ENCODE measurements at places on chromosomes 6 and 20.

- DNase-seq, result no peak
Observed at GRCh38 chr6:48610846-48611245, 499.8 kb upstream of the PTCHD4 start.

- DNase-seq, result no peak
Observed at GRCh38 chr6:109808837-109809236, 117.7 kb downstream of the FIG4 start.

DNA sequence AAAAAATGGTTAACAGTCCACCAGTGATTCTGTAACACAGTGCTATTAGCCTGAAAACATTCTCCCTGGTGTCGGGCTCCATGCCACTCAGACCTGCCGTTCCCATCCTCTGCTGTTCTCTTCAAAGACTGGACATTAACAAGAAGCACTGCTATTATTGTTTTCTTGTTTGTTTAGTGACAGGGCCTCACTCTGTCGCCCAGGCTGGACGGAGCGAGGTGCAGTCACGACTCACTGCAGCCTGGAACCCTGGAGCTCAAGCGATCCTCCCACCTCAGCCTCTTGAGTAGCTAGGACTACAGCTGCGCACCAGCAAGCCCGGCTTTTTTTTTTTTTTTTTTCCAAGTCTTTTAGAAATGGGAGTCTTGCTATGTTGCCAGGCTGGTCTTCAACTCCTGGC lies 9.6 kb downstream of the RMND1 start:
- no peak for DNase-seq

GRCh38 chr6:89818977-89819335 lies 638 bp downstream of the MDN1 start:
- DNase-seq, result peak; percentile 23

- DNase-seq, result no peak
Observed at GRCh38 chr6:35014786-35015185, 125.7 kb downstream of the ANKS1A start.

- no peak for DNase-seq
Observed at GRCh38 chr20:54127855-54128574, 45.8 kb downstream of the CYP24A1 start.

- peak; percentile 38 for DNase-seq
Observed at GRCh38 chr6:149723771-149724417, 6.0 kb upstream of the LATS1 start.

DNA sequence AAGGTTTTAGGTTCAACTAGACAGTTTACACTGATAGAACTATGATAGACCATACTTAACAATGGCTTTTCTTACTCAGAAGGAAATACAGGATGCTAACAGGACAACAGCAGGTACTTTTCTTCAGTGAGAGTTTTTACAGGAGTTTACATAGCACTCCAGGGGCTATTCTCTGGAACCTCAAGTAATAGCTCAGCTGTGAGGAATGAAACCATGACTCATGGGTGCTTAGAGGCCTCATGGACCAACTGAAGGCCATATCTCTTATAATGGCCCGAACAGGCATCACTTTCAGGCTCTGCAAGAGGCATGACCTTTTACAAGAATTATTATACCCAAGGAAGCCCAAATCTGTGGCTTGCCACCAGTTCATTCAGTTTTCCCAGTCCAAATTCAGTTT lies 31.8 kb downstream of the TREML1 start:
- no peak for DNase-seq

GRCh38 chr20:16115911-16116552 lies 457.2 kb downstream of the KIF16B start:
- DNase-seq, result no peak

GRCh38 chr20:4951299-4951698 lies 50.0 kb downstream of the SLC23A2 start:
- no peak for DNase-seq

GRCh38 chr6:6714953-6715352 lies 126.4 kb downstream of the LY86 start:
- no peak for DNase-seq

DNA sequence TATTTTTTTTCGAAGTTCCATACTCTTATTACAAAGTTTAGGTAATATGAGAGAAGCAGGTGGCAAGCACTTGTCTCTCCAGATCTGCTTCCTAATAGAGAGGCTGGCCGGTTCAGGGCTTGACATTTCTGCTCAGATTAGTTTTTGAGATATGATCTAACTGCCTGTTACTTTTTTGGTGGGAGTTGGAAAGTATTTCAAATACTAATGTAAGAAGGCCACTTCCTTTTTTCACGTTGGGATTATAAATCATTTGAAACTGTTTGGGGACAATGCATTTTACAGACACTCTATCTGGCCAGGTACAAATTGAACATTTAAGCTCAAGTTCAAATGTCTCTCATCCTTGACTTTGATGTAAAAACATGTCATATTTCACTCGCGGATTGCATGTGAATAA lies 222.1 kb upstream of the SULF2 start:
- DNase-seq, result no peak

GRCh38 chr20:39916236-39916765 lies 772.7 kb downstream of the MAFB start:
- no peak for DNase-seq

GRCh38 chr20:61640131-61640870 lies 388.2 kb downstream of the CDH4 start:
- DNase-seq, result no peak

GRCh38 chr20:45218124-45218523 lies 3.0 kb upstream of the SEMG2 start:
- DNase-seq, result no peak

- DNase-seq, result no peak
Observed at GRCh38 chr6:163324688-163325389, 89.7 kb upstream of the QKI start.

DNA sequence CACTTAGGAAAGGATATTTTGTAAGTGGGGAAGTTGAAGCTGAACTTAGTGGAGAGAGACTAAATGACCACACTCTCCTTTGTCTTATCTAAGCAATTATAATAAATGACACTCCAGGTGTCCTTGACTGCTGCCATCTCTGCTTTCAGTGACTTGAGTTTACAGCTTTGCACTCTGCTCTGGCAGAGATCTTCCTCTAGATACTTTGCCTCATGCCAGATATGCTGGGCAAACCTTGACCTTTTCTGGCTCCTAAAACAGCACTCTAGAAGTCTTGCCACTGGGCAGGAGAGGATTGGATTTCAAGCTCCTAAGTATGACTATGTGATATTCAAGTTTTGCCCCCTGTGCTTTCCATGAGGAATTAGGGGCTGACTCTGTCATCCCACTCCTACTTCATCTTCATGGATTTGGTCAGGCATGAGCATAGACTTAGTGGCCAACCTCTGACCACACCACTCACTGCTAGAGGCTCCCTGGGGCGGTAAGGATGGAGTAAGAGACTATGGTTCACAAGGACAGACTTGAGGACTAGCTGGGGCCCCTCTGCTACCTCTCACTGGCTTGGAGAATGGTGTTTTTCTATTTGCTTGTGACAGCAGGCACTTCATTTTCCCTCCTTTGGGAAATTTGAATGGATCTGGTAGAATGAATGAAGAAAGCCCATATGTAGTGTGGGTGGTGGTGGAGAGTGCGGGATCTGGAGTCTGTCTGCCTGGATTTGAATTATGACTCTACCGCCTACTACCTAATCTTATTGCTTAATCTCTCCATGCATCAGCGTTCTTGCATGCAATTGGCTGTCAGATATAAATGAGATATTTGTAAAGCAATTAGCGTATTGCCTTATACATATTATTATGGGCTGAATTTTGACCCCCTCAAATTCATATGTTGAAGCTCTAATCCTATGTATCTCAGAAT lies 191.4 kb downstream of the REV3L start:
- no peak for DNase-seq

DNA sequence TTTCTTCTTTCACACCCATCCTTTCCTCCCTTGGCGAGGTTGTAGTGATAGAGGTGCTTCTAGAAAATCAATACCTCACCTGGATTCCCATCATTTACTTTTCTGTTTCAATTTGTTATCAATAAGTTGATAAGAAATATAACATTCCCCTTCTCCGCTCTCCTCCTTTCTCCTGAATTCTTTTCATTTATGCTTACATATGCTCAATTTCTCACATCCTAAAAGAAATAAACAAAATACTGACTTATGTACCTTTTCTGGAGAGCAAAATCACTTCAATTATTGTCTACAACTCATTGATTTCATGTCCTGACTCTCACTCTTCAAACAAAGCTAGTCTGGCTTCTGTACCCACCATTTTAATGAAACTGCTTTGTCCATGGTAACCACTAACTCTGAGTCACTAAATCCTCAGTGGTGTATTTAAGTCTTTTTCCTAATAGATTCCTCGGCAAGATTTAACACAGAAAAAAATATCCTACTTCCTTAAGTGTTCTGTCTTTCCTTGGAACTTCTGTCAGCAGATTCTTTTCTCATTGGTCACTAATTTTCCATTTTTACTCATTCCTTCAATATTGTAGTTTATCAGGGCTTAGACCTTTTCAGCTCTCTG lies 289.6 kb downstream of the RFPL4B start:
- no peak for DNase-seq

DNA sequence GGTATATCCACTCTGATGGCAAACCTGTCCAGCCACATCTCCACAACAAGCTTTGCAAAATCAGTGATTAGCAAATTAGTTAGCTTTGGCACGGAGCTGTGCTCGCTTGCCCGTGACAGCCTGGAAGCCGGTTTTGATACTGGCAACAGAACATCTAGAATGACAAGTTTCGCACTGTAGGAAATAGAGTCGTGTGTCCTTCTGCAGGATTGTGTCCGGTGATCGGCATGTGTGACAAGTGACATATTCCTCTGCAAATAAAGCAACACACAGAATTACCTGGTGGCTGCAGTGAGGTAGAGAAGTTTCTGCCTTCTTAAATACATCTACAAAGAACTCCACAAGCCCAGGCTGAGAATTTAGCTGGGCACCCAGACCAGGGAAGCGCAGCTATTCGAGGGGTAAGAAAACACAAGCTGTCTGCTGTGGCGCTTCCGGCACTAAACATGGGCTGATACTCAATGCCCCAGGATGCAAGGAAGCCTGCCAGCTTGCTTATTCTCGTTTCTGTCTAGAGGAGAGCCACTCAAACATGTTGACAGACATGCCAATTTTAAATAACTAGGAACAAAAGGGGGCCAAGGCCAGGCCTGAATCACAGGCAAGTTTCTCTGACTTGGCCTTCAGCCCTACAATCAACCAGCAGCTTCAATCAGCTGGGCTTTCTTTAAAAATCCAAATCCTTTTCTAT lies 22.2 kb downstream of the EIF2S2 start:
- no peak for DNase-seq

Measured in GF-D8 (cell line).